ENCODE measurements at places on chromosomes 13 and 19.
A peak's percentile ranks its signal among the peaks of the same experiment; 100 is the strongest.

DNA sequence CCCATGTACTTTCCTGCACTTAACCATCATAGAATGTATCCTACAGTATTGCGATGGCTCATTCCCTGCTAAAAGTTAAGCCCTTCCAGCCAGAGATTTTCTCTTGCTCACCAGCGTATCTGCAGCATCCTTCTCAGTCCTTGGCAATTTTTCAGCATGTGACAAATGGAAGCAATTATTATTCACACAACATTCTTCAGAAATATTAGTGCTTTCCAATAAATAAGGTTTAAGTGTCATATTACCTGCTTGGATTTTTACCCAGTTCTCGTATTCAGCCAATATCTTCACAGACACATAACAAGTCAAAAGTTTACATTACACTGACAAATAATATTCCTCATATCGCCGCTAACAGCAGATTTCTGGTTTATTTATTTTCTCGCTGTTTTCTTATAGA, 82.3 kb downstream of the POU4F1 start:
- no peak for DNase-seq

- DNase-seq, result no peak
Measured at GRCh38 chr19:10811391-10812111, 24.5 kb downstream of the TMED1 start.

- peak; percentile 8 for DNase-seq
Measured at GRCh38 chr13:50068508-50068907, 53.3 kb downstream of the KCNRG start.

DNA sequence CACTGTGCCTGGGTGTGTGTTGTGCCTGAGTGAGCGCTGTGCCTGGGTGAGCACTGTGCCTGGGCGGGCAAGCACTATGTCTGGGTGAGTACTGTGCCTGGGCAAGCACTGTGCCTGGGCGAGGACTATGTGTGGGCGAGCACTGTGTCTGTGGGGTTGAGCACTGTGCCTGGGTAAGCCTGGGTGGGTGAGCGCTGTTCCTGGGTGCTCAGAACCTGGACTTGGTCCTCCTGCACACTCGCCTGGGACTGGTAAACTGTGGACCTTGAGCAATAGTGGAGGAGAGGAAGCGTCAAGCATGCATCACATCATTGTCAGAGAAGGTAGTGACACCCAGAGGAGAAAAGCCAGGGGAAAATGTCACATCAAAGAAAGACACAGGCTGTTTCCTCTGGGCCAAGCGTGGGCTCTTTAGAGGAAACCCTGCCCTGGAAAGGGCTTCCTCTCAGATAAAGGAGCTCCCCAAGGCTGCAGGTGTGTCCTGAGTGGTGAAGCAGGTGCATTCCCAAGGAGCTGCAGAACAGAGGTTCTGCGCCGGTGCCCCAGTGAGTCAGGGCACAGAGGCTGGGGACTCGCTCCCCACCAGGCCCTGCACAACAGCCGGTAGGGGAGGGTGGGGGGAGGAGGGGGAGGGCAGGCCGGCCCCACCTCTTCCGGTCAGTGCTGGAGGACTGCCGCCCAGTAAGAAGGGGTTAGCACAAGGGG, 141.2 kb downstream of the TEX29 start:
- no peak for DNase-seq

GRCh38 chr19:49488863-49489537, 1.6 kb downstream of the RPL13A start:
- DNase-seq, result no peak

DNA sequence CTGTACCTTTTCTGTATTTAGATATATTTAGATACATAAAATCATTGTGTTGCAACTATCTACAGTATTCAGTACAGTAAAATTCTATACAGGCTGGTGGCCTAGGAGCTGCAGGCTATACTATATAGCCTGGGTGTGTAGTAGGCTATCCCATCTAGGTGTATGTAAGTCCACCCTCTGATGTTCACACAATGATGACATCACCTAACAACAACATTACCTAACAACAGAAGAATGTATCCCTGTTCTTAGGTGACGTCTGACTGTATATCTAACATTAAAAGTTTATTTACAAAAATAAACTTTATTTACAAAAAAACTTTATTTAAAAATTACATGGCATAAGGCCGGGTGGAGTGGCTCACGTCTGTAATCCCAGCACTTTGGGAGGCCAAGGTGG, 28.3 kb upstream of the ZFP30 start:
- DNase-seq, result no peak

DNA sequence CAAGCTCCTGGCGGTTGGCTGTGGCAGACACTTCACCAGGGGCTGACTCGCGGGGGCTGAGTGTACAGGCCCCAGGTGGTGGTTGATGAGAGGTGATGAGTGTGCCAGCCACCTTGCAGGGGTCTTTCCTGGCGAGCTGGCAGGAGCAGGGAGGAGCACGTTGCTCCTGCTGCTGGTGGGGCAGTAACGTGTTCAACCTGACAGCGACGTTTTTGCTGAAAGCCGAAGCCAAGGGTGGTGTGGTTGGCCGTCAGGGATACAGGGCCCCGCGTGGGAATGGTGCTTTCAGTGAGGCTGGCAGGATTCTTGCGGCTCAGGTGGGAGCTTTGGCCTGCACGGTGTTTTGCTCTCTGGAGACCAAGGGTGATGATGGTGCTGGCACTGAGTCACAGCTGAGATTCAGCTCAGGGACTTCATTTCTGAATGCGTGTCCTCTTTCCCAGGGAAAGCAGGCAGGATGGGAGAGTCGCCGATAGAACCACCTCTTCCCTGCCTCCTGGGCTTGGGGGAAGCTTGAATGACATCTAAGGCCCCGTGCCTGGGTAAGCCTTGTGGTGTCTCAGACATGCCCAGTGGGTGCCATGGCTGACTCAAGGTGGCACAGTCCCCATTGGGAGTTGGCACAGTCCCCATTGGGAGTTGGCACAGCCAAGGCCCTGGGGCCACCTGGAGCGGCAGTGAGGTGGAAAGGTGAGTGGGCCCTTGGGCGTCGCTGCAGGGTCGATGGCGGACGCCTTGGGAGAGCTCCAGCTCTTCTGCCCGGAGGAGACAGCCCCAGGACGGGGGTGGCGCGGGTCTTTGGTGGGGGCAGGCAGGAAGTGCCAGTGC, 8.8 kb downstream of the DAZAP1 start:
- DNase-seq, result peak; percentile 48

DNA sequence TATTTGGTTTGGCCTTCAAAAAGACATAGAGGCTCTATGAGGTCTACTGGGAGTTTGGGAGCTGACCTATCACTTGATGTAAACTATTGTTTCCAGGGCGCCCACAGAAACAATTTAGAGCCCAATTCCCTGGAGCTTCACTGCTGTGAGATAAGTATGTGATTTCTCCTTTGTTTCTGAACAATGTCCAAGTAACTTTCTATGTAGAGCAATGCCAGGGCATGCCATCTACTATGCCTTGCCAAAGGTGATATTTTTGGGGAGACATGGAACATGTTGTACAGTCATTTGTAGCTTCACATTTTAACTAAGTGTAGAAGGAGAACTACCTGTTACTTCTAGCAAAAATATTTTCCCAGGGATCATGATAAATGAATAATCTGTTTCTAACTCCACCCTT, 872.6 kb downstream of the GPC5 start:
- no peak for DNase-seq

- DNase-seq, result no peak
Measured at GRCh38 chr19:30388819-30389218, 16.6 kb downstream of the ZNF536 start.

DNA sequence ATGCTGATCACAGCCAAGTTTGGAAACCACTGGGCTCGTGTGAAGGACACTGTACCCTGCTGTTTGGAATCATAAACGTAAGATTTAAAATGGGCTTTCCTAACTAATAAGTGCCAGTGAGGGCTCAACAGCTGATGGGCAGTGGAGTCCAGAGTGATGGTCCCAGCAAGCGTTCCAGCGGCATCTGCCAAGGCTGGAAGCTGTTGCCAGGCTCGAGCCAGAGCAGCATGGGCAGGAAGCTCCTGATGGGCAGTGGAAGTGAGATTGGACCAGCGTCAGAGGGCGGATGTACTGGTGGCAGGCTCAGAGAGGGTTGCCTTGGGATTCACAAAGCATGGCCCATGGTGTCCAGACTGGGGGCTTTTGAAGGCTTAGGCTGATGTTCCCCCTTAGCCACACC, 30.2 kb downstream of the COL4A2 start:
- DNase-seq, result no peak

DNA sequence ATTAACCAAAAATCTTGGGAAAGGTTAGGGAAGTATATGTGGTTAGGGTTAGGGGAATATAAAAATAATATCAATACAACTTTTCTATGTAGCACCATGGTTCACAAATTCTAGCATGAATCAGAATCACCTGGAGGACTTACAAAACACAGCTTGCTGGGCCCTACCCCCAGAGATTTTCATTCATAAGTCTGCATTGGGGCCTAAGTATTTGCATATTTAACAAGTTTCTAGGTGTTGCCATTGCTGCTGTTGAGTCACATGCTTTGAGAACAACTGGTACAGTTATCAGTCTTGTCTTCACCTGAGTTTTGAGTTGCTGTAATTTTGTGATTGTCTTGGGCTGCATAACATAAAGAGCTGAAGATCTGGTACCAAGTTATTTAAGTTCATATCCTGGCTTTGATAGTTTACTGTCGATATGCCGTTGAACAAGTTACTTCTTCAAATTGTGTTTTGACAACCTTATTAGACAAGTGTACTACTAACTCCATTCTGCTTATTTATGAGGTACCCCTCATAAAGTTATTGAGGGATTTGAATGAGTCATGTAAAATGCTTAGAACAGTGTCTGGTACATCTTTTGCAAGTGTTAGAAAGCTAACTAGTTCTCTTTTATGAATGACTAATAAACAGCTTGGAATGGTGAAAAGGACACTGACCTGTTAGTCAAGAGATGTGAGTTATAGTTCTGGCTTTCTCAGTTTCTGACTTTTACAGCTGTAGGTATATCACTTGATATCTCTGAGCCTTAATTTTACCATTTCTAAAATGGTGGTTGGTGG, 132.9 kb downstream of the PAN3 start:
- DNase-seq, result no peak

DNA sequence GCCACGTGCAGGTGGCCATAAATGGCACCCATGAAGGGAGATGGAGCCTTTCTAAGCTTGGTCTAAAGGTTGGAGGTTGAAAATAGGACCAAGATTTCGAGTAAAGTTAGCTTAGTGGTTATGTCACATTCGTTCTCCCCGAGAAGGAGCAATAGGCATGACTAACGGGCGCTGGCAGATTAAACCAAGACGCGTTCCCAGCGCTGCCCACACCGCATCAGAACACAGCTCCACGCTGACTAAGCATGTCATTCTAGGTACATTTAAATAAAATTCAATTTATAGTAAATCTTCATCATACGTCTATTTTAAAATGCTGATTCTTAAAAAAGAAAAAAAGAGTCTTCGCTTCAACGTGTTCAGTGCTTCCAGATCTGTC, 95.0 kb upstream of the IRS2 start:
- DNase-seq, result no peak

DNA sequence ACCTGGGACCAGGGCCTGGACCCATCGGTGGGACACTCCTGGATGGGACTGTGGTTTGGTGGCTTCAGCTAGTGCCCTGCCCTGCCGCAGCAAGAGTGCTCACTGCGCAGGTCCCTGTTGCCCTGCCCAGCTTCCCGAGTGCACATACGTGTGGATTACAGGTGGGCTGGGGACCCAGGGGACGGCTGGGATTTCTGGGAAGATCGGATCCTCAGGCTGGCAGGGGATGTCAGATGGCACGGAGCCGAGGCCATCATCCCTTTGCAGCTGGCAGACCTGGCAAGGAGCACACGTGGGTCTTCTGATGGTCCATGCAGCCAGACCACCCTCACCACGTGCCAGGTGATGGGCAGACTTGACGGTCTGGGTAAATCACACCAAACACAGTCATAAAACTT, 69.3 kb downstream of the CHST8 start:
- DNase-seq, result no peak

DNA sequence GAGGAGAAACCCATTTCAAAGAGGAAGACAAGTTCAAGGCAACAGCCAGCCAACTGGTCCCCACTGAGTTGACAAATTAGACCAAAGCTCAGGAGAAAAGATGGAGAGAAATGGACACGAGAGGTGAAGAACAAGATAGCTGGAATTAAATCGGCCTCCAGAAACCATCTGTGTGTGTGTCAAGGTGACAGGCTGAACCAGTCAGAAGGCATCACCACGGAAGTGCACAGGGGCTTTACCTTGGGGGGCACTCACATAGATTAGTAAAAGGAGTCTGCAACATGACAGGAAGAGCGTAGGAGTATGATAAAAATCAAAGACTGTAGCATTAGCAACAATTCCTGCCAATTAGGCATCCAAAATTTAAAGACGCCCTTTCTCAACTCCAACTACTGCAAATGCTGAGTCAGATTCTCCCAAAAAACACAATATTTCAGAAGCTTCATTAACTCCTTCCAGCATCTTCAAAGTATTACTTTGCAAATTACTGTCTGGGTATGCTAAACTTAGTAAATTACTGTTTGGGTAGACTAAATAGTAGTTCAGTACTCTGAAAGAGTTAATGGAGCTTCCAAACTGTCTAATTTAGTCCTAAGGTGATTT, 66.2 kb downstream of the FOXO1 start:
- no peak for DNase-seq

- DNase-seq, result no peak
Measured at GRCh38 chr13:59236309-59236919, 927.3 kb downstream of the DIAPH3 start.

DNA sequence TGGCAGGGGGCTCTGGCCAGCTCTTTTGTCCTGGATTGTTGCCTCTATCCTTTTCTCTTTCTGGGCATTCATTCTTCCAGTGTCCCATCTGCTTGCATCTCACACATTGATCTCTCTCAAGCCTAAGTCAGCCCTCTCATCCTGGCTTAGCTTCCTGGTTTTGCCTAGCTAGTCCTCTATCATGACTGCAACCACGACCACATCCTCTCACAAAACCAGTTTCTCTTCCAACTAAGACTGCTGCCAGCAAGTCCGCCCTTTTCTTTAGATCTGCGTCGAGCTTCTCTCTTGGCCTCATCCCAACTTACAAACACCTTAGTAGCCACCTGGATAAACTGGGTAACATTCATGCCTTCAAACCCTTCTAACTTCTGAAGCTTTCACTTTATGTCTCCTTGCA, 212.2 kb upstream of the HTR2A start:
- no peak for DNase-seq

DNA sequence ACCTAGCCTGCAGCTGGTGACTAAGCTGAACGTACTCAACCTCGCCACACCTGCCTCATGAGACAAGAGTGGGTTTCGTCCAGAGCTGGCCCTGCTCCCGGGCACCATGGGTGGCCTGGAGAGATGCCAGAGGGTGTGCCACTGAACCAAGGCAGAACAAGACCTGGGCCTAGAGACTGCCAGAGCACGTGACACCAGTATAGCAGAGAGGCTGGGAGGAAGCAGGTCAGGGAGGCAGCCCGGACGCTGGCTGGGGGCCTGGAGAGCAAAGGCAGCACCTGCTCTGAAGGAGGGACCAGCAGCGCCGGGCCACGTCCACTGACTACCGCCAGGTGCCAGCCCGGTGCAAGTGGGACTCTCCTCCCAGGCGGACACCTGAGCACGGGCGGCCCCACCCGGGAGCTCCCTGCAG, 7.3 kb upstream of the C13orf46 start:
- no peak for DNase-seq

DNA sequence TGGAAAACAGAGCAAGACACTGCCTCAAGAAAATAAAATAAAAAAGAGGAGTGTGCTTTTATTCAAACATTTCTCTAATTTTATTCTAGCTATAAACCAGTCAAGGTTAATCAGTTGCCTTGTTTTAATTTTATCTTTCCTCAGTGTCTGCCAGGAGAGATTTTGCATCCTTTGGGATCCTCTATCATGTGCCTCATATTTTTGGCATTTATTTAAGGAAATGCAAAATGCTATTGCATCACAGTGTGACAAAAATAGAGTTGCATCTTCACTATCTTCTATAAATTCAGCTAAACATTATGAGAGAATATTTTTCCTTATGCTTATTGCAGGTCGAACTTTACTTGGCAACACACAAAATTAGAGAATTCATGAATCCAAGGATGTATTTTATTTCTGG, 639.0 kb upstream of the KLF12 start:
- peak; percentile 9 for DNase-seq
